ENCODE measurements at places on chromosomes 12 and 14. TPM values are rescaled to one million over a fixed set of nuclear protein-coding genes. Genes with fewer than 3 reads are reported as not detected.

DNA sequence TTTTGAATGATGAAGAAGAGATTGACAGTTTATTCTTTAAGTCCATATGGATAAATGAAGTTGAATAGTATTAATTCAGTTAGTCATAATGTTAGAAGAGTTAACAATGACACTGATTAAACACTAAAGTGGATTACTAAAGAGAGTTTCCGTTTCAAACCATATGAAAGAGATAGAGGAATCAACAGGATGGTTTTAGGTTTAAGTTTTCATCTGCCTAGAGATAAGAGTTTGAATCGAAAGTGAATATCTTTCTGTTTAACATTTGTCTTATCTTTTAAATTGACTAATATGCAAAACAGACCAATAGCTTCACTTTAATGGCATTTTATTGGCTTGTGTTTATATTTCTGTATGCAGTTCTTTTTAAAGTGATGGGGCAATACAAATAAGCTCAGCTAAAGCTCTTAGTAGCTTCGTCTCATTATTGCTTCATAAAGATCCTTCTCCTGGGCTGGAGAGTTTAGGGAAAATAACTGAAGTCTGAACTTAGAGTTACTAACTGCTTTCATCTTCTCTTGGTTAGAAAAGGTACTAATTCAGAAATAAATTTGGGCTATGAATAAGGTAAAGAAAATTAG is 66.0 kb downstream of the MIPOL1 start:
- DNase-seq: no peak

- no peak for DNase-seq
Measured at GRCh38 chr14:55580470-55581341, 699 bp downstream of the KTN1 start.

DNA sequence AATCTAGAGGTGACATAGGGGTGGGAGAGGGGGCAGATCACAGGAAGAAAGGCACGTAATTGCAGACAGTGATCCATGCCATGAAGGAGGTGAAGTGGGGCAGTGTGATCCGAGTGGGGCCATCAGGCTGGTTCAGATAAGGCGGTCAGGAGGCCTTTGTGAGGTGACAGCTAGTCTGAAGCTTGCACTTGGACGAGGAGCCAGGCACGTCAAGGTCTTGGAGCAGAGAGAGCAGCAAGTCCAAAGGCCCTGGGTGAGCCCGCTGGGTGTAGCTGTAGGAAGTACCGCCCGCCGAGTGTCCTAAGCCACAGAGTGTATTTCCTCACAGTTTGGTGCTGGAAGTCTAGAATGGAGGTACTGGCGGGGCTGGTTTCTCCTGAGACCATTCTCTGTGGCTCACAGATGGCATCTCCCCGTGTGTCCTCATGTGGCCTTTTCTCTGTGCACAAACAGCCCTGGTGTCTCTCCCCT is 23.6 kb downstream of the RHOF start:
- DNase-seq: no peak

GRCh38 chr12:103705098-103705497 is 118.0 kb downstream of the STAB2 start:
- DNase-seq: no peak

Gene SYT10
- 0.20 TPM for polyA plus RNA-seq

Gene LGR5
- polyA plus RNA-seq: 16.6 TPM

GRCh38 chr14:81234278-81234677 is 13.5 kb upstream of the GTF2A1 start:
- no peak for DNase-seq

Gene OR6C2
- polyA plus RNA-seq: not detected

Gene ARHGDIB
- polyA plus RNA-seq: 55.9 TPM

- DNase-seq: no peak
Measured at GRCh38 chr12:5000658-5001385, 42.9 kb upstream of the KCNA5 start.

Gene KRT71
- polyA plus RNA-seq: not detected

All from right renal cortex interstitium (tissue), 3 donors.